ENCODE measurements at places on chromosomes 5 and 9. TPM values are rescaled to one million over a fixed set of nuclear protein-coding genes. Genes with fewer than 3 reads are reported as not detected.

Gene GLRA1
- total RNA-seq: not detected

Gene GPR21
- total RNA-seq: not detected

Gene MARCOL
- total RNA-seq: not detected

Gene QRFP
- not detected for total RNA-seq

Gene TRIM23
- total RNA-seq: 14.2 TPM

Gene ESM1
- not detected for total RNA-seq

All from endodermal cell (in vitro differentiated cells).